ENCODE measurements at places on chromosomes 5 and 9.
A peak's percentile ranks its signal among the peaks of the same experiment; 100 is the strongest.

- DNase-seq = no peak
Observed at GRCh38 chr5:102845041-102845440, 89.9 kb downstream of the PAM start.

GRCh38 chr5:147481874-147482705 lies 27.8 kb downstream of the DPYSL3 start:
- peak; percentile 85 for DNase-seq

GRCh38 chr9:13598738-13599137 lies 319.2 kb upstream of the MPDZ start:
- DNase-seq = peak; percentile 10

- DNase-seq = peak; percentile 14
Observed at GRCh38 chr5:167488371-167488770, 803.1 kb upstream of the WWC1 start.

GRCh38 chr5:53613536-53613935 lies 53.1 kb downstream of the NDUFS4 start:
- DNase-seq = no peak

DNA sequence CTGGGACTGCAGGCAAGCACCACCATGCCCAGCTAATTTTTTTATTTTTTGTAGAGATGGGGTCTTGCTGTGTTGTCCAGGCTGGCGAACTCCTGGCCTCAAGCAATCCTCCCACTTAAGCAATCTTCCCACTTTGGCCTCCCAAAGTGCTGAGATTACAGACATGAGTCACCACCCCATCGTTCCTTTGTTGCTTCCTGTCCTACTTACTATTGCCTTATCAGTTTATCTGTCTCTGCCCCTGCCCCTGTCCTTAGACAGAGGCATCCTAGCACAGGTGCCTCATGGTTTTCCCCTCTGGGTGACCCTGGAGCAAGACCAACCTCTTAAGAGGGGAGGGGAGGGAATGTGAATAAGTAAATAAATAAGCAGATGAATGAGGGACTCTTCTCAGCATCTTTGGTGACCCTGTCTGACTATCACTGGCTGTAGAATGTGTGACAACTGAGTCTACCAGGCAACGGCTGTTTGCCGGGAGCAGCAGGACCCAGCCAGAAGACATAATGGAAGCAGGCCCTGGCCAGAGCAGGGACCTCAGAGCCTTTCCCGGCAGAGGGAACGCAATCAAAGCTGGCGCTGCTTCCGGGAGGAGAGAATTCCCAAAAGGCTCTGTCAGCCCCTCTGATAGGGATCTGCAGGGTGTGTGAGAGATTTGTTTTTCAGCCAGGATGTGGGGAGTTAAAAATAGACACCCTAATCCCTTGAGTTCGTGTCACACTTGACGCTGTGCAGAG lies 43.8 kb upstream of the DAB2IP start:
- DNase-seq = peak; percentile 52

DNA sequence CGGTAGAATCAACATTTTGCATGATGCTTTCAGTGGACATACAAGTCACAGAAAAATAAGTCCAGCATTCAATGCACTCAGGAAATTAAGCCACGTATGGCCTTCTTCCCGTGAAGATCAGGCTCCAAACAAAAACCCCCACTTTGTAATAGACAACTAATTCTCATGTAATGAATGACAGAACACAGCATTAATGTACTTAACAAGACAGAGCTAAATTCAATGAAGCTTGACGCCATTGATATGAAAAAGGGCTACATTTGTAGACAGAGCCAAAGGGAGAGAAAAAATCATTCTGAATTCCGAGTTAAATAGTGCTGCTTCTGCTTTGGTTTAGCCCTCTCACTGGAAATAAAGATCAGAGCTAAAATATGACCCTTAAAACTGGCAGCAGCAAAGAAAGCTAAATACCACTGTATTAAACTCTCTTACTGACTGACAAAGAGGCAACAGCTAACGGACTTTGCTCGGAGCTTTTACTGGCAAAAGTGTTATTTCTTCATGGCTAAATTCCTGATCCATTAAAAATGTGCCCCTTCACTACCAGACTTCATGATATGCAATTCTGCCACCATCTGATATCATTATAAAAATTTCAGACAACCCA lies 250.5 kb downstream of the BNC2 start:
- no peak for DNase-seq

DNA sequence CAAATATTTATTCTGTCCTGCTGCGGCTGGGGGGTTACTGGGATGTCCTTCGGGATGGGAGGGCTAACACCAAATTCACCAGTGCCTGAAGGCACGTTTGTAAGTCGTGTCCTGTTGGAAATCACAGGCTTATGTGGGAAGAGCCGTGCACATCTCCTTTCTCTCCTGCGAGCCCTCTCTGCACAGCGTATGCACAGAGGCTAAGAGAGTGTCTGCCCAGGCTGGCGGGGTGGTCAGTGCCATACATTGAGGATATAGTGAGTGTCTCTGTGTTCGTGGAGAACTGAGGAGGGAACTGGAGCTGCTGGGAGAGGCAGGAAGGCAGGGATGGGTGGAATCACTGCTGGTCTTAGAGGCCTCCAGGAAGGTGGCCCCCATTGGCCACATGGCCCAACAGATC lies 110.1 kb downstream of the WNK2 start:
- DNase-seq = no peak

DNA sequence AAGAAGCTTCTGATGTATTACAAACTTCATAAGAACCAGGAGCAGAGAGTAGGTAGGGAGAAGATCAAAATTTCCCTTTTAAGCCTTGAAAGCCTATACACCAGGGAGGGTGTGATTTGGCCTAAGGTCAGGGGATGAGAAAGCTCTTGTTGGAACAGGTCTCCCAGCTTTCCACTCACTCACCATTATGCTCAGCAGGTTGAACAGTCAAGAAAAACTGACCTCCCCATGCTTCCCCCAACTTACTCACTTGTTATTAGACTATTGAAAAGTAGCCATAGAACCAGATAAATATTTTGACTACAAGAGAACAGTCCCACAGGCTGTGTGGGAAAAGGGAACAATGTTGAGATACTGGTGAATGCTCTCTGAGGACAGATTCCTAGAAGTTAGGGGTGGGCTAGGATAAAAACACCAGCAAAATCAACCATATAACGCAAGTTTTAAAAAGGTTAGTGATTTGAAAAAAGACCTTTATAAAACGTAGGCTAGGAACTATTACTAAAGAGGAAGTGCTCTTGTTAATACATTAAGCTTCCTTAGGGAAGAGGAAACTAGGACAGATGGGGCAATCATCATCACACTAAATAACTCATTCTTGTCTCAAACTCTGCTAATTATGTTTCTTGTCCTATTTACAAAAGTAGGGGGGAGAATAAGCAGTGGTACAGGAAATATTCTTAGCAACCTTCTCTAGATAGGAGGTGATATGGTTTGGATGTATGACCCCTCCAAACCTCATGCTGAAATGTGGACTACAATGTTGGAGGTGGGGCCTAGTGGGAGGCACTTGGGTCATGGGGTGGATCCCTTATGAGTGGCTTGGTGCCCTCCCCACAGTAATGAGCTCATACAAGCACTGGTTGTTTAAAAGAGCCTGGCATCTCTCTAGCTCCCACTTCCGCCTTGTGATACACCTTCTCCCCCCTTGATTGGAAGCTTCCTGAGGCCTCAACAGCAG lies 31.0 kb downstream of the PCDHGC5 start:
- no peak for DNase-seq

DNA sequence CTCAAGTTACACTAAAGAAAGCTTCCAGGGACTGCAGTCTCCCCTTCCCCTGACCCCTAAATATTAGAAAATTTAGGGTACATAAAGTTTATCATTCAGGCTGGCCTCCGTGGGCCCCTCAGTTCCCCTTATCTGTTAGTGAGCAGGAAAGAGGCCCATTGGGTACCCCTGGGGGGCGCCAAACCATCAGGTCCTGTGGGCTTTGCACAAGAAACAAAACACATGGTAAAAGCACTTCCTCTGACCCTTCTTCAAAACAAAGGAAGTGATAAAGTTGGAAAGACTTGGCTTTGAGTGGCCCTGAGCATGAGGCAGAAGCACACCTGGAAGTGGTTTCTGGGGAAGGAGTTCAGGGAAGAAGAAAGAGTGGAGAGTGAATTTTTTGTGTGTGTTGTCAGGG lies 213.0 kb downstream of the SMARCA2 start:
- no peak for DNase-seq

- DNase-seq = no peak
Observed at GRCh38 chr9:129209580-129209979, 31.5 kb upstream of the IER5L start.

GRCh38 chr5:89097103-89097502 lies 214.1 kb upstream of the MEF2C start:
- no peak for DNase-seq

- no peak for DNase-seq
Observed at GRCh38 chr9:32455738-32456137, 70.3 kb downstream of the RIGI start.

DNA sequence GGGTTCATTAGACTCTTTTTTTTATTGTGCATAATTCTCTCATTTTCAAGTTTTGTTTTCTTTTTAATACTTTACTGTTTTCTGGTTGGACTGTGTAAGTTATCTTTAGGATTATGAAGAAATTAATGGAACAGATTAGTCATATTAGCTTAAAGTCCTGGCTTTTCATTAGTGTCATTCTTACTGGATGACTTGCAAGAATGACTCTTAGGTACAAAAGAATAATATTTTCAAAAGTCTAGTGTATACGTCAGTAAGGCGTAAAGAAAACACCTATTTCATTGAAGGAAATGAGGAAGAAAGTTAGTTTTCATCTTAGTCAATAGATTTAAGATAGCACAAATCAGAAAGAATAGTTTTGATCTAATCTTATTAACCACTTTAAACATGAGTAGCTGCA lies 20.4 kb downstream of the UHRF2 start:
- DNase-seq = peak; percentile 81

- DNase-seq = peak; percentile 58
Observed at GRCh38 chr9:130707225-130707976, 13.8 kb downstream of the EXOSC2 start.

DNA sequence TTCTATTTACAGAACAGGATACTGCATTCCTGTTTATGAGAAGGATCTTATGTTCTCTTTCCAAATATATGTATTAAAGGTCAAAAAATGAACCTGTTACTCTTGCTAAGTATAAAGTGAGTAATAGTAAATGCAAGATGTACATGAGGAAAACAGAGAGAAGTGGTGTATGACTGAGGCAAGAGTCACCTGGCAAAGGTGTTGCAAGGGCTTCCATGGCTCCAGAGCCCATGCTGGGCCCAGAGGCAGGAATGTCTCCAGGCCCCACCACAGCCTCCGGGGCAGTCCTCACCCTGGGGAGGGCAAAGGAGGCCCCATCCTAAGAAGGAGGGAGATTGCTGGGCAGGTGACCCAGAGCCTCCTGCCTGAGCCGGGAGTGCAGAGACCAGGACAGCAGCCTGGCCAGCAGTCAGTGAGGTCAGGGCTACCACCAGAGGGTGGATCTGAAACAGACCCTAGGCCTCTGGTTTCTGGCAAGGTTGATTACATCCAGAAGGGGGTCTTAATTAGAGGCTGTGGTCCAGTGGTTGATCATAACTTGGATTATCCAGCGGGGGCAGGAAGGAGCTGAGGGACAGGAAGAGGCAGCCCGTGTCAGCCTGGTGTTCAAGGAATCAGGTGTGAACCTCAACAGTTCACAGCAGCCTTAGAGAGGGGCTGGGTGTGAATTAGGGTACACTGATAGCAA lies 57.3 kb upstream of the CPLX2 start:
- no peak for DNase-seq

DNA sequence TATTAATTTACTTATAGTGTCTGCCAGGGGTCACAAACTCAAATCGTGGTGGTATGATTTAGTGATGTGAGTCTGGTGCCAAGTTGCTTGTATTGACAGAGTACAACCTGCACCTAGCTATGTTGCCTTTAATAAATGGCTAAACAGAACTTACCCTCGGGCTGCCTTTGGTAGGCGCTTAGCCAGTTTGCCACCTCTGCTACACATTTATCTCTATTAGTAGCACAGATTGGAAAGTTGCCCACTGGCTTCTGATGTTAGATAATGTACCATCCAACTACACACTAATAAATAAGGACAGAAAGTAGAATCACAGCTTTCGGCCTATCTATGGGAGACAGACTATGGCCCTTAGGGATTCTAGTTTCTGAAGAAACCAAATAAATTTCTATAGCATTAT lies 368.4 kb downstream of the MAN2A1 start:
- DNase-seq = no peak

GRCh38 chr5:59275170-59275509 lies 618.4 kb downstream of the PDE4D start:
- DNase-seq = no peak

GRCh38 chr5:64144425-64145215 lies 21.0 kb upstream of the RNF180 start:
- DNase-seq = peak; percentile 47

DNA sequence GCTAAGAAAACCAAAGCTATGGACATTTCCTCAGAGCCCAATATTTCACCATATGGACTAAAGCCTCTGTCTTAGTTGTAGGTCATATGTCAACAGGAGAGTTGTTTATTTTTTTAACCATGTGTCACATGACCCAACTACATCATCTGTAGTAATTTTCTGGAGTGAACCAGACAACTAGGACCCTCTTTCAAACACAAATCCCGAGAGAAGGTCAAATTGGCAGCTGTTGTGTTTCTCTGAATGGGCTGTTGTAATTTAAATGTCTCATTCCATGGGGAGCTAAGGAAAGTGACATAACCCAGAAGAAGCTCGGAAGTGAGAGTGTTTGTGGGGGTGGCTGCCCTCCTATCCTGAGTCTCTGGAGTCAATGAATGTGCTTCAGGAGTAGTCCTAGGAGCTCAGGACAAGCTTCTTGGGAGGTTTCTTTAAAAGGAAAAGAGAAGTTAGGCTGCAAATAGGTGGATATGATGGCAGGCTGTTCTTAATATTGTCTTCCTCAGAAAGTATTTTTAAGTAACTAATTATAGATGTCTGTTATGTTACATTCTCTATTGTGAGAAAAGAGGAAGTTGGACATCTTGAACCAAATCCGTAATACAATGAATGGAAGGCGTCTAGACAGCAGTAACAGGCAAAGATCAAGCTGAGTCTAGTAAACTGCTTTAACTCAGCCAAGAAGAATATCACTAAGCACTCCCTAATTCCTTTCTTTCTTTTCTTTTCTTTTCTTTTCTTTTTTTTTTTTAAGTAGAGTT lies 50.1 kb downstream of the TMEM167A start:
- no peak for DNase-seq

GRCh38 chr9:115046199-115046598 lies 71.8 kb downstream of the TNC start:
- no peak for DNase-seq

DNA sequence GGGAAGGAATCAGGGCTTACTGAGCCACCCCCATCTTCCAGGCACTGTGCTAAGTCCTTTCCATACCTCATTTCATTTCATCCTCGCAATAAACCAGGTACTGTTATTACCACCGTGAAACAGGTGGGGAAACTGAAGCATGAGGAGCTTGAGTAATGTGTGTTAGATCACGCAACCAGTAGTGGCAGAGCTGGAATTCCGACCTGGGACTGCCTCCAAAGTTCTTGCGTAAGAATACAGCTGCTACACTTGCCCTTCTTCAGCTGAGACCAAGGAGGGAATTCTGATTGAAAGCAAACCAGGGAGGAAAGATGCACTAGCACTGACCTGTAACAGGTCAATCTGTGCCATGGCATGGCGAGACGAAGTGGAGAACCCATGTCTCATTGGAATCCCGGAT lies 113.4 kb upstream of the MSX2 start:
- peak; percentile 24 for DNase-seq

GRCh38 chr5:167892352-167893115 lies 398.9 kb upstream of the WWC1 start:
- no peak for DNase-seq

- no peak for DNase-seq
Observed at GRCh38 chr5:179279347-179280094, 65.7 kb downstream of the ADAMTS2 start.

Data from iris pigment epithelial cell (primary cell).